Kidney capillary endothelial cell (primary cell): ENCODE measurements at places on chromosomes 6 and 20.

DNA sequence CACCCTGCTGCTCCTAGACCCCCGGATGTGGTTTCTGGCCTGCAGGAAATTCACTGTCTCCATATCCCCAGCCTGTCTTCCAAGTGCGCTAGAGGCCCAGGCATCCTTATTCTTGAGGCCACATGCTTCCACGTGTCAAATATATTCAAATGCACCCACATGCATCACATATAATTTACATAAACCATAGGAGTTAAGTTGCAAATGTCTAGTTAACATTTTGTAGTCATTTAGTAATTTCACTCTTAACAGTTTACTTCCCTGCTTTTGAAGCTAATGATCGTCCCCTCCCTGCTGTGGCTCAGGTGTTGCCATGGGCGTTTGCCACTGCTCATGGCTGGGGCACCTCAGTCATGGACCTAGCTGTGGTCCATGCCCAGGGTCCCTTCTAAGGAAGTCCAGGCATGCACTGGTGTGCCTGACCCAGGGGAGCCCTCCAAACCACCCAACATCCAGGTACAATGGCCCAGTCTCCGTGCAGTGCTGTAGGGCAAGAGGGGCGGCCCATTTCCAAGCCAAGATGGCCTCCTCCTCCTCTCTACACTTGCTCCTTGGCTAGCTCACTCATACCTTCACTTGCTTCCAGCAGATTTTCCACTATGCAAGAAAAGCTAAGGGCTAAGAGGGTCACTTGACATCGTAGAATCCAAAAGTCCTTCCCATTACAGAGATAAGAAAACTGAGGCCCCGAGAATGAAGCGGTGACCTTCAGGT lies 42.4 kb downstream of the FGD2 start:
- no peak for DNase-seq

- no peak for DNase-seq
Measured at GRCh38 chr20:4633379-4633778, 88.3 kb upstream of the PRND start.

DNA sequence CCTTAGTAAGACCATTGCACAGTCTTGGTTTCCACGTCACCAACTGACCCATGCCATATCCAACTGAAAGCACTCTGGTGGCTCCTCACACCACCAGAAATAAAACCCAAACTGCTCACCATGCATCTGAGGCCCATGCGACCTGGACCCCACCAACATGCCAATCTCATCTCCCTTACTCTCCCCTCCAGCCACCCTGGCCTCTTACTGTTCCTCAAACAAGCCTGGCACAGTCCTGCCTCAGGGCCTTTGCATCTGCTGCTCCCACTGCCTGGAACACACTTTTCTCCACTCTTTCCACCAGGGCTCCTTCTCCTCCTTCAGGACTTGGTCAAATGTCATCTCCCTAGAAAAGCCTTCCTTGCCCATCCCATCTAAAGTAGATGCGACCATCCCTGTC lies 8.7 kb downstream of the PREX1 start:
- DNase-seq, result no peak

- peak; percentile 64 for DNase-seq
Measured at GRCh38 chr6:158849899-158850806, 31.0 kb upstream of the EZR start.

DNA sequence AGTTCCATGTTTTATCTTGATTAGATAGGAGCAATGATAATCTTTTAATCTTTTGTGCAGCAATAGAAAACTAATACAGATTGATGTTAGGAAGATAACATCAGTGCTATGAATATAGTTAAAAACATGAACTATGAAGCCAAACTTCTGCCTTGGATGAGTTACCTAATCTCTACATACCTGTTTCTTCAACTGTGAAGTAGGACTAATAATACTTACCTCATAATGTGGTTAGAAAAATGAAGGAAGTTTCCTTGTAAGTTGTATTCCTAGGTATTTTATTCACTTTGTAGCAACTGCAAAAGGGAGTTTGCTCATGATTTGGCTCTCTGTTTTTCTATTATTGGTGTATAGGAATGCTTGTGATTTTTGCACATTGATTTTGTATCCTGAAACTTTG lies 111.9 kb downstream of the FRK start:
- DNase-seq, result no peak

DNA sequence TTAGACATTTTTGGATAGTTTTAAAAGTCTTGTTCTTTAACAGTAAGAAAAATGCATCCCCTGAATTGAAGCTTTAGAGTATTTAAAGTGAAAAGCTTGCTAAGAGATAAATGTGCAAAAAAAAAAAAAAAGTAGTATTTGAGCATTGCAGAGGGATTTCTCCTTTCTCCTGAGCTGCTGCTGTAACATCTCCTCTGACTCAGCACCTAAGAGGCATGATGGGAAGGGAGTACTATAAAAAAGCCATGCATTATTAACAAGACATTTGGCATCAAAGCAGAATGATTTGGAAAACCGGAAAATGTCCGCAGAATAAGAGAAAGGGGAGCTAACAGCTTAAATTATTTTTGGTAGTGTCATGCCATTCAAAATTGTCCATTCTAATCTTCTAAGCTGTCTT lies 27.9 kb downstream of the B4GALT5 start:
- DNase-seq, result no peak

GRCh38 chr6:15585760-15586214 lies 77.0 kb downstream of the DTNBP1 start:
- DNase-seq, result no peak

DNA sequence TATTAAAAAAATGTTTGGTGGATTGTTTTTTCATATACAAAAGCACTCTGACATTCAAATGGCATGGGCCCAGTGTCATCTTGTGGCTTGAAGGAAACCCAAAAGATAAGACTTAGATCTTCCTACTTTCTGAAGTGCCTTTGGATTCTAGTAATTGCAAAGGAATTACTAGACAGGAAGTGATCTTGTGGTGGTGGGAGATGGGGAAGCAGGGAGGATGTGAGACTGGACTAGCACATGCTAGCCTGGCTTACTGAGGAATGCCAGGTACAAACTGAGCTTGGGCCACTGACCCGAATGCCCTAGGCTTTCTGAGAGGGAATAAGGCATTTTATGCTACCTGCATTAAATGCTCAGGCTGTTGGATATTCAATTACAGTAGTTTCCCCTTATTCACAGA lies 59.0 kb downstream of the AFG1L start:
- no peak for DNase-seq

- no peak for DNase-seq
Measured at GRCh38 chr6:142306736-142307135, 4.9 kb downstream of the ADGRG6 start.

DNA sequence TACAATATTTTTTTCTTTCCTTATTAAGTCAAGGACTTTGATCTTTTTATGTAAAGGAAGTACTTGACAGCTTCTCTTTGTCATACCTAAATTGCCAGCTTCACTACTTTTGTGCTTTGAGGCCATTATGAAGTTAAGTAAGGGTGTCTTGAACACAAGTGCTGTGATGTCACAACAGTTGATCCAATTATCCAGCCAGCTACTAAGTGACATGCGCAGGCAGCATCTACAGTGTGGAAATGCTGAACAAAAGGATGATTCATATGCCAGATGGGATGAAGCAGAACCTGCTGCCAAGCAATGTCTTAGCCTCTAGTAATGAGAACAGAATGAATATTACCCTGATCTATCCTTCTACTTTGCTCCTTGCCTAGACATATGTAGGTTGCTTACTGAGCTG lies 68.3 kb upstream of the TMEM244 start:
- peak; percentile 16 for DNase-seq

DNA sequence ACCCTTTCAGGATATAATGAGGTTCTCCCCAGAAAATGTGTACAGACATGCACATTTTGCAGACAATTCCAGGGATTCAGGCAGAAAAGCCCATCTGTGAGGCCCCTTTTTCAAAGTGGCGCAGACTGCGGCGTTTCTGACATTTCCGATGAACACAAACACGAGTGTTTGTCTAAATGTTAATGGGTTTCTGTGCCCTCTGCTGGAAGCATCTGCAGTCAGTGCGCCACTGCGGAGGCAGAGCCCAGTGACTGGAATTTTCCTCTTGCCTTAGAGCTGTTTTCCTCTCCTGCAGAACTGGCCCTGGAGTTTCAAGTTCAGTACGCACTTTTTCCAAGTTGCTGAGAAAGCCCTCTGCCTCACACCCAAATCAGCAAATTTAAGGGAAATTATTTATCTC lies 15.3 kb downstream of the ANKRD60 start:
- DNase-seq, result no peak

- DNase-seq, result no peak
Measured at GRCh38 chr6:53543359-53544216, 1.3 kb downstream of the GCLC start.

DNA sequence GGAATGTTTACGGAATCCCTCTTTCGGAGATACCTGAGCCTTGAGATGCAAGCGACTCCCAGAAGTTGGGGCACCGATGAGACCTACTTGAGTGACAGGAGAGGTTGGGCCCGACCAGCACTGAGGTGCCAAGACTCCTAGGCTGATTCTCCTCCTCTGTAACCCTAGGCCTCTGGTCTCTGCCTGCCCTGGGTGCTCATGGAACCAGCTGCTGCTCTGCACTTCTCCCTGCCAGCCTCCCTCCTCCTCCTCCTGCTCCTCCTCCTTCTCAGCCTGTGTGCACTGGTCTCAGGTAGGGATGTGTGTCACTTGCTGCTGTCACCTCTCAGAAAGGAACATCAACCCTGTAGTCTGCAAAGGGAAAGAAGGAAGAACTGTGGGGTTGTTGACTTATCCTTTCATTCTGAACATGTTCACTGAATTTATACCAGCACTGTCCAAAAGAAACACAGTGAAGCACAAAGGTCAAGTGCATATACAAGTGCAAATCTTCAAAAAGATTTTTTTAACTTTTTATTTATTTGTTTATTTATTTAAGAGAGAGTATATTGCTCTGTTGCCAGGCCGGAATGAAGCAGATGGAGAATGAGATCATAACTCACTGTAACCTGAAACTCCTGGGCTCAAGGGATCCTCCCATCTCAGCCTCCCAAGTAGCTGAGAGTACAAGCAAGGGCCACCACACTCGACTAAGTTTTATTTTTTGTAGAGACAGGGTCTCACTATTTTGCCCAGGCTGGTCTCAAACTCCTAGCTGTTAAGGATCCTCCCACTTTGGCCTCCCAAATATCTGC lies 913 bp downstream of the BTN2A2 start:
- DNase-seq, result no peak

DNA sequence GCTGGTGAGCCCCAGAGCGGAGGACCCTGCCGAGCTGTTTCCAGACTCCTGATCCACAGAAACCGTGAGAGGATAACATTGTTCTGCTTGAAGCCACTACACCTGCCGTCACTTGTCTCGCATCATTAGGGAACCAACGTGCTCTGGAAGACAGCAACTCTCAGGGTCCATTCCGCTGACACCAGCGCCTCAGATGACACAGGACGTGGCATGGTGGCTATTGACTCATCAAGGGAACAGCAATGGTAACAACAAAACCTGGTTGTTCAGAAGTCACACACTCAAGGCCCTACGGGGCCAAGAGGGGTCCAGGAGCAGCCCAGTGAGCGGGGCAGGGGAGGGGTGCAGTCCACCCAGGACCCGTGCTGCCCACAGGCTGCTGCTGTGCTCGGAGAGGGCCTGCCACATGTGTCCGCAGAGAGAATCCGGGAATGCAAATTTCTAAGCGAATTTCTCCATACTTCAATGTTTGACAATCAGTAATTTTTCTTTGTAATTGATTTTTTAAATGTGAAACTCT lies 110.4 kb downstream of the TTLL2 start:
- DNase-seq, result no peak

GRCh38 chr20:24880356-24880755 lies 68.7 kb upstream of the CST7 start:
- no peak for DNase-seq
